ENCODE measurements at places on chromosomes 13 and 19.

- no peak for ATAC-seq
Observed at GRCh38 chr13:41370736-41371135, 59.7 kb downstream of the NAA16 start.

DNA sequence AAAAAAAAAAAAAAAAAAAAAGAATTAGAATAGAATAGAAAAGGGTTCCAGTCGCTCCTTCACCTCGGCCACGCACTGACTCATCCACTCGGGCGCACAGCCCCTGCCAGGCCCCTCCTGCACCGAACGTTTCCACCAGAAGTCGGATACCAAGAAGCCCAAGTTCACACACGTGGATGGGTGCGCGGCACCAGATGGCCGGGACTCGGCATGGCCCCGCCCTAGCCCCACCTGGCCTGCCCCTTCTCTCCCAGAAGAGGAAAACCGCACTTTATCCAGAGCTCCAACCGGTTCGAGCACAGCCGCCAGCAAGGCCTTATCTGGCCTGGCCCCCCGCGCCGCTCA is 5.9 kb downstream of the PRR36 start:
- ATAC-seq: no peak

DNA sequence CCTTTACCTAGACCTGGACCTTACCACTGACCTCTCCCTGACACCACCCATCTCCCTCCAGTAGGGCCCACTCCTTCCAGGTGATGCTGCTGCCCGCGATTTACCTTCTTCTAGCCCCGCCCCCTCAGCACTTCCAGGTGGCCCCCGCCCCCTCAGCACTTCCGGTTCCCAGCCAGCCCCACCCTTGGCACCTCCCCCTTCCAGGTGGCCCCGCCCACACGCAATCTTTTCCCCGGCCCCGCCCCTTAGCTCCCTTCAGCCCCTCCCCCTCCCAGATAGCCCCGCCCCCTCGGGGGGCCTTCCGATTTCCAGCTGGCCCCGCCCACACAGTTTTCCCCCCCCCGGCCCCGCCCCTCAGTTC is 586 bp downstream of the LIG1 start:
- ATAC-seq: peak; percentile 10

DNA sequence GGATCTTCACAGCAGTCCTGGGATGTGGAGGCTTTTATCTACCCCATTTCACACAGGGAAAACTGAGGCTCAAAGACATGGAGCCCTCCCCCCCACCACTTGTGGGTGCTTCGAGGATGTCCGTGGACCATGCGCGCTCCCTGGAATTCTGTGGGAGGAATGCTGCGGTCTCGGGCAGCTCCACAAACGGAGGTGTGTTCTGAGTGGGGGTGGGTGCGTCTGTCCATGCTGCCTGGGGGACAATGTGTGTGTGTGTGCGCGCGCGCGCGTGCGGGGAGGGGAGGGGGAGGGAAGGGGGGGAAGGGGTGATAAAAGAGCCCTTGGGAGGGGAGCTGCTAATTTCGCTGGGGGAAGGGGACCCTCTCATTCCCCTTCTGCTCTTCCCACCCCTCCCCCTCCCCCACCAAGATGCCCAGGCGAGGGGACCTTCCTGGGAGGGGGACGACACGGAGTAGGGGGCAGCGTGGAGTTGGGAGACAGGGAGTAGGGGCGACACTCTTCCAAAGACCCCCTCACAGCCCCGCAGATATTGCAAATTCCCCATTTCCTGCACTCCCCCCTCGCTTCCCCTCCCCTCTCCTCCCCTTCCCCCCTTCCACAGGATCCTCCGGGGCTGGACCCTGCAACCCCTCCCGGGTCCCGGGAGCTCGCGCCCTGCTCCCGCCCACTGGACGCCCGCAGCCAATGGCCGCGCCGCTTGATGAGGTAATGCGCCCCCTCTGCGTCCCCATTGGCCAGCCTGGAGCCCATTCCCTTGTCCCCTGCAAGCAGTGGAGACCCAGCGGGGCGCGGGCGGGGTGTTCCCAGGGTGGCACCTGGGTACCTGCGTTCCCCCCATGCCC is 18.9 kb upstream of the ZNRF4 start:
- no peak for ATAC-seq

DNA sequence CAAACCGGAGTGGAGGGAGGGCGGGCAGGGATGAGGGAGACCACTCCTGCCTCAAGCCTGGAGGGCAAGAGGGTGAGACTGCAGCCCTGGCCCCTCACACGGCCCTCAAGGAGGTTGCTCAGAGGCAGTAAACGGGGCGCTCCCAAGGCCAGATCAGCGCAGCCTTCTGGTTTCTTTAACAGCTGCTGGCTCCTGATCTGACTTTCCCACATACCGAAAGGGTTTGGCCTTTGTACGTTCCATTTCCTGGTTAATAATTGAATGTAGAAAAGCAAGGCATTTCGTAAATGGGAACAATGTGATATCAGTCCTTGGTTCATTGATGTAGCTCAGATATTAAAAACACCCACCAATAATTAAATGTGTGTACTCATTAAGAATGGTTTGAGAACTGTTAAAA is 71.5 kb downstream of the GGACT start:
- ATAC-seq: no peak

DNA sequence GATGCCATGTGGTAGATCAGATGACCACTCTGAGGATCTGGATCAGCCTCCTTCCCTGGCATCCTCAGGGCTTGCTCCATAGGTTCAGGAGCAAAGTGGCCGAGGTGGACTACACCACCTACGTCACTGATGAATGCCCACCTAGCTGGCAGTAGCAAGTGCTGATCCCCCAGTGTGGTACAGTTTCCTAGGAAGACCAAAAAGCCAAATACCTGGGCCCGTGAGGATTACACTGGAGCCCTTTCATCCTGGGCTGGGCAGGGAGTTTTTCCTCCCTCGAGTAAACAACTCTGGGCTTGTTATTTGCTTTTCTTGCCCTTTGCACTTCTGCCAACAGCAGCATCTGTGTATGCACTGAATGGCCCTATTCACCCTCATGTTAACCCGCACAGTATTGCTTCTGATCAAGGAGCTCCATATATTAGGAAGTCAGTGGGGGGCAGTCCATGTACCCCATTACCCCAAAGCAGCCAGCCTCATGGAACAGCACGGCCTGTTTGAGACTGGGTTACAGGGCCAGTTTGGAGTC is 3.3 kb upstream of the MYADM start:
- ATAC-seq: no peak

DNA sequence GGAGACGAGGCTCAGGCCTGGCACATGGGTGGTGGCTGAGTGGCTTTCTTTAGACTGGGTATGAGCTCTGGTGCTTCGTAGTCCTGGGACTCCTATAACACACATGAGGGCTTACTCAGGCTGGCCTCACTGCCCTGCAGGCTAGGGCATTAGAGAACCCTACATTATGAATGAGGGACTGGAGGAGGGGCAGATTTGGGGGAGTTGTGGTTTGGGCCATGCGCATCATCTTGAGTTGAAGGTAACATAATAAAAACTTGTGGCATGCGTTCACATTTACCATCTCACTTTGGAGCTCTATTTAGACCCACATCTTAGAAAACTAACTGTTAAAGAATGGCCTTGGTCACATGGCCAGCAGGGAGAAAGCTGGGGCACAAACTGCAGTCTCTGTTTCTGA is 54.2 kb downstream of the STARD13 start:
- ATAC-seq: no peak

GRCh38 chr19:3653865-3654513 is 27.4 kb upstream of the CACTIN start:
- ATAC-seq: no peak

DNA sequence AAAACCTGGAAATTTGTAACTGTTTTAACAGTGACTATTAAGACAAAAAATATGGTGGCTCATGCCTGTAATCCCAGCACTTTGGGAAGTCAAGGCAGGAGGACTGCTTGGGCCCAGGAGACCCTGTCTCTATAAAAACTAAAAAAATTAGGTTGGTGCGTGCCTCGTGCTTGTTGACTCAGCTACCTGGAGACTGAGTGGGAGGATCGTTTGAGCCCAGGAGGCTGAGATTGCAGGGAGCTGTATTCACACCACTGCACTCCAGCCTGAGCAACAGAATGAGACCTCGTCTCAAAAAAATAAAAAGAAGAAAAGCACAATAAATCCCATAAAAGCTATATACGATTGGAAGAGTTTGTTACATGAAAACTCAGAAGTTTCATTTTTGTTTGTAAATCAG is 23.7 kb downstream of the KLF5 start:
- ATAC-seq: no peak

DNA sequence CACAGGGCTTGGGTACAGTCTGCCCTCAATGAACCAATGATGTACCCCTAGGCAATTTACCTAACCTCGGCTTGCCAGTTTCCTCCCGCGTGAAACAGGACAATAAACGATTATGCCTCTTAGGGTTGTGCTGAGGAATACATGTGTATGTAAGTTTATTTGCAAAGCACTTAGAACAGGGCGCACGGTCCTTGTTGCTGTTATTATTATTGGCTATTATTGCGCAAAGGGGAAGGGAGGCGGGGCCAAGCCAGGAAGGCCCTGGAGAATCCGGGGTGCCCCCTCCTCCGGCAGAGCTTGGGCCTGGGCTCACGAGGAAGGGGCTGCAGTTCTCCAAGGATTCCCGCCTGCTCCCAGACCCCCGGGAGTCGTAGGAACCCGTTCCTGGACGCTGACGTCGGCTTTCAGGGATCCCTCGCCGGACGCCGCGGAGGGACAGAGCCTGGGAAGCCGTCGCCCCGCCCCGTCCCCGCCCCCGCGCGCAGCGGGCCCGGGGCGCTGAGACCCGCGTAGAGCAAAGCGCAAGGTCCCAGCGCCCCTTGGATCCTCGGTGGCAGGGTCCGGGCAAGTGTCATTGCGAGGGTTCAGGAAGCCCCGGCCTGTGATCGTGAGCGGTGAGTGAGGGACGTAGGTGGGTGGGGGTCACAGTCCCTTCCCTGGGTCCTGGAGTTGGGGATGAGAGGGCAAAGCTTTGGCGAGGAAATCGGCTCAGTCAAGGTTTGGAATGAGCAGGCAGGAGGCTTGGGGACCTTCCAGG is at the start of gene TMEM91:
Gene TMEM91 (plus strand): TSS at position 293 of the 757 bp plus-strand sequence. CDS start 1,777 bp downstream, outside the sequence.
- peak; percentile 38 for ATAC-seq

GRCh38 chr19:2533686-2534422 is 57.9 kb downstream of the GADD45B start:
- ATAC-seq: no peak

DNA sequence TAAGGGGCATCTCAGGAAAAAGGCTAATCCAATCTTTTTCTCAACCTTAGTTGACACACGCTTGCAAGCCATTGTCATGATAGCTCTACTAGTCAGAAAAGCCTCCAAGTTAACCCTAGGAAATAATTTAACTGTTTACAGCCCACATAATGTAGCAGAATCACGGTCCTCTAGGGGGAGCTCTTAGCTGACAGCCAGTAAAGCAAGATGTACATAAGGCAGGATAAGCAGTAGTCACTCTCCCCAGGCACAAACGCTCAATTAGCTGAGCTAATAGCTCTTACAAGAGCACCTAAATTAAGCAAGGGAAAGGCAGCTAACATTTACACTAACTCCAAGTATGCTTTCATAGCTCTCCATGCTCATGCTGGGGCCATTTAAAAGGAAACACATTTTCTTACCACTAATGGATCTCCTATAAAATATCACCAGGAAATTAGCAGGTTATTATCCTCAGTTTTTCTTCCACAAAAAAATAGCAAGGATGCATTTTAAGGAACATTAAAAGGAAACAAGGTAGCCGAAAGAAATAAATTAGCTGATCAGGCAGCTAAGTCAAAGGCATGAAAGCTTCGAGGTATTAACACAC is 33.7 kb upstream of the ZSCAN5A start:
- no peak for ATAC-seq

DNA sequence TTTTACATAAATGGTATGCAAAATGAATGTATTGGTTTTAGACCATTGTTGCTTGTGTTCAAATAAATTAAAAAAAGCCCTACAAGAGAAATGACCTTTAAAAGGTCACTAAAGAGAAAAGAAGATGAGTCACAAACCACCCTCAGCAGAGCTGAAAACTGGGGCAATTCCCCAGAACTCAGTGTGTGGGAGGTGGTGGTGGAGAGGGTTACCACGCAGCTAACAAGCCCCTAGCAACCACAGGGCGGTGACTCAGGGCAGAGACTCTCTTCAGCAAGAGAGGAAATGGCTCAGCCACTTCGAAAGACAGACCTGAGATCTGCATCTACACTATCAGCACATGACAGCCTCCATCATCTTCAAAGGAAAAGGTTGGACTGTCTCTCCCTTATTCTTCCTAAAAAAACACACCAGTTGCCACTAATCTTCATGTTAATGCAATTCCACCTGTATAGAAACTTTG is 29.4 kb upstream of the NDFIP2 start:
- peak; percentile 98 for ATAC-seq

GRCh38 chr19:48170817-48171347 is 402 bp downstream of the ZSWIM9 start:
- no peak for ATAC-seq

DNA sequence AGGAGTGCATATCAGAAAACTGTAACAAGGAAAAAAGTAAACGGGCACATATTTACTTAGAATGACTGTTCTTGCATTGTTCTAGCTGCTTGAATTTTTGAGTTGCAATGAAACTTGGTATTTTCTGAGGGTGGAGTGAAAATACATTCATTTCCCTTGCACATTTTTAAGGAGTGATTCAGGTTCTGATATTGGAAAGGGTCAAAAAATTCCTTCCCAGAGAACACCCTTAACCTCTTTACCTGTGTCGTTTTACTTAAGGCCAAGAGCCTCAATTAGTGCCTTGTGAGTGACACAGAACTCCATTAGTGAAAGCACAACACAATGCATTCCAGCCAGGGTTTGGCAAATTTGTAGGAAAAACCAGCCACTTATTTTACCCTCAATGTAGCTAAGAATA is 2.3 kb downstream of the ITGBL1 start:
- ATAC-seq: no peak

GRCh38 chr13:33846303-33847062 is 28.5 kb downstream of the RFC3 start:
- no peak for ATAC-seq

DNA sequence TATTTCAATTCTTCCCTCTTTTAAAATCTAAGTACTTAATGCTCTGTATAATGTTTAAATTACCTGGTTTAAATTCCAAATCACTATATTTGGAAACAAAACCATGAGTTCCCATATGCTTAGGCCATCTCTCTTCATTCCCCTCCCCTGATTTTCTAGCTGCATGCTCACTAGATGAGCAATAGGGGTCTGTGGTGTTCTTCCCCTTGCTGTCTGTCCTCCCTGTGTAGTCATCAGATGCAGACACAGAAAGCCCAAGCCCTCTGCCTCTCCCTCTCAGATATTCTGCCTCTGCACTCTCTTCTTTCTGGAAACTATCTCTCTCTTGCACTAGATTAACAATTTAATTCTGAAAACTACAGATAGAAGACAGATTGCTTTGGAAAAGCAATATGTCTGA is 1730.2 kb downstream of the OLFM4 start:
- no peak for ATAC-seq

DNA sequence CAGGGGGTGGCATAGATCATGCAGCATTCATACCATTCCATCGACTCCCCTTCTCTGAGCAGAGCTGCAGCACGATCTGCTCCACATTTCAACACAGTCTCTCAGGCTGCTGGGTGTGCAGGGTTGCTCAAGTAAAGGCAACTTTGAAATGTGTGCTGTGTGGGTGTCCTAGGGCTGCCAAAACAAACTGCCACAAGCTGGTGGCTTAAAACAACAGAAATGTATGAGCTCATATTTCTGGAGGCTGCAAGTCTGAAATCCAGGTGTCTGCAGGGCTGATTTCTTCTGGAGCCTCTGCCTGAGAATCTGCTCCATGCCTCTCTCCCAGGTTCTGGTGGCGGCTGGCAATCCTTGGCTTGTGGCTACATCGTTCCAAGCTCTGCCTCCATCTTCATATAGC is 63.7 kb upstream of the WDFY2 start:
- ATAC-seq: no peak

GRCh38 chr13:92074658-92075057 is 676.2 kb downstream of the GPC5 start:
- no peak for ATAC-seq

- ATAC-seq: no peak
Observed at GRCh38 chr13:25943658-25944057, 108.2 kb downstream of the SHISA2 start.

GRCh38 chr19:58575183-58576041 is 2.3 kb upstream of the MZF1 start:
- peak; percentile 34 for ATAC-seq

Data from activated CD4-positive, CD25-positive, alpha-beta regulatory T cell treated with anti-CD3 and anti-CD28 coated beads, Interleukin-2, amount 50 U/mL, for 24 hours (primary cell).